ENCODE measurements at places on chromosomes 6 and 20.

- DNase-seq, result no peak
These were observed 120.3 kb downstream of the KCNQ5 start for GRCh38 chr6:72742001-72742673.

DNA sequence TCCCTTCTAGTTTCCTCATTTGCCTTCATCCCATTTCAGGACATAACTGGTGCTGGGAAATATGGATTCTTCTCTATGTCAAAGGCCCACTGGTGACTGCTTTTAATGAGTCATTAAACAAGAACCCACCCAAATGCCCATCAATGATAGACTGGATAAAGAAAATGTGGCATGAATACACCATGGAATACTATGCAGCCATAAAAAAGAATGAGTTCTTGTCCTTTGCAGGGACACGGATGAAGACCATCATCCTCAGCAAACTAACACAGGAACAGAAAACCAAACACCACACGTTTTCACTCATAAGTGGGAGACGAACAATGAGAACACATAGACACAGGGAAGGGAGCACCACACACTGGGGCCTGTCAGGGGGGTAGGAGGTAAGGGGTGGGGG lies 310.7 kb downstream of the ESR1 start:
- no peak for DNase-seq

DNA sequence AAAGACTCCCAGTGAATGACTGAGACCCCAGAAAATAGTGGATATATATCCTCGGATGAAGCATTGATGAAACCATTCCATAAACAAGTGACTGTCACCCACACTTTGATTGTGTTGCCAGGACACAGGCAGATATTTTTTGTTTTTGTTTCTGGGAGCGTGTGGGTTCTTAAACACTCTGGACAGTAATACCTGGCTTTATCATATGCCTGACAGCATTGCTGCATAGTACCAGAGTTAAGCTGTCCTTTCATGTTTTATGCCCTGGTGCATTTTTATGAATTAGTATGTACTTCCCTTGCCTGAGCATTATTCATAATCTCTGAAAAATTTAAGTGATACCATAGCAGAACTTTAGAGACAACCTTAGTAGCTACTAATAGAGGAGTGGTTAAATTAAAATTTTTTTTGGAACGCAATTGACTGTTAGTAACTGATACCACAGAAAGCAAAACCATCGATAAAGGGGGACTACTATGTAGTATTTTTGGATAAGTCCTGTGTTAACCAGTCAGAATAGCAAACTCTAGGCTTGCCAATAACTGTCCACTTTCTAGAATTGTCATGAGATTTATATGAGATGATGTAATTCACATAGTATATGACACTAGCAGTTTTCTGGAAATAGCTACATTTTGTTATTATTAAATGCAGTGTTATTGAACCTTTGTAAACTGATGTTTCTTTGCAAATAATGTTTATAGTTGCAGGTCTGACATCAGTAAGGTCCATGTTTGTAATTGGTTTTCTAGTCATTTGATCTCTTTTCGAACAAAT lies 30.4 kb downstream of the SENP6 start:
- no peak for DNase-seq

GRCh38 chr6:21189759-21190158 lies 403.8 kb upstream of the SOX4 start:
- no peak for DNase-seq

Measured in SK-N-MC (cell line).